ENCODE measurements at places on chromosomes 3 and 15.

DNA sequence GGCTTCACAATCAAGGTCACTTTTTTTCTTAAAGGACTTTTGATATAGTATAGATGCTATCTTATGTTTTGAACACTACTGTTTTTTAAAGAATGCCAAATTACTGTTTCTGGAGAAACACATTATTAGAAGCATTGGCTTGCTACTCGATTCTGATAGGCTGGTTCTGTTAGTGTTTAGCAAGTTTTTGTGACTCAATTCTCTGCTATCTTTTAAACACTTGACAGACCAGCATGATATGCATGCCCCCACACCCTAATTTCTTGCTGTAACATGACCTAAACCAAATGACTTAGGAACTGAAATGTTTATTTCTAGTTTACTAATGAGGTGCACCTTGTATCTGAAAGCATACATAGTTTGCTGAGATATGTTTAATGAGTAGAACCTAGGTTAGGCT is 5.5 kb upstream of the IL20RB start:
- ATAC-seq: no peak

DNA sequence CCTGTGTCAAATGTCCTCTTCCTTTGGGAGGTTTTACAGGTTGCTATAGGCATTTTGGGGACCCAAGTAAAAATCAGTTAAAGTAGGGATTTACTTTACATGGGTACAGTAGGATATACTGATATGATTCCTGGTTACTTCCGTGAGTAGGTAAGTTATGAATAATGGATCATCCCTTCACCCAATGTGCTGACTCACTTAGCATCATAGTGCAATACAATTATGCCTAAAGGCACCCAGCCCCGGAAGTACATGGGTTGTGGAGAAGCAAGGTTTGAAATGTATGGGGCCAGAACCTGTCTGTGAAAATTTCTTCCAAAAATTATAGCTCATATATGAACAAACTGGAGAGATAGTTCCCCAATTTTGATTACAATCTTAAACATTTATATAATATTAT is 64.0 kb downstream of the GLB1 start:
- ATAC-seq: no peak

- no peak for ATAC-seq
Measured at GRCh38 chr3:153617463-153617862, 455.4 kb downstream of the RAP2B start.

DNA sequence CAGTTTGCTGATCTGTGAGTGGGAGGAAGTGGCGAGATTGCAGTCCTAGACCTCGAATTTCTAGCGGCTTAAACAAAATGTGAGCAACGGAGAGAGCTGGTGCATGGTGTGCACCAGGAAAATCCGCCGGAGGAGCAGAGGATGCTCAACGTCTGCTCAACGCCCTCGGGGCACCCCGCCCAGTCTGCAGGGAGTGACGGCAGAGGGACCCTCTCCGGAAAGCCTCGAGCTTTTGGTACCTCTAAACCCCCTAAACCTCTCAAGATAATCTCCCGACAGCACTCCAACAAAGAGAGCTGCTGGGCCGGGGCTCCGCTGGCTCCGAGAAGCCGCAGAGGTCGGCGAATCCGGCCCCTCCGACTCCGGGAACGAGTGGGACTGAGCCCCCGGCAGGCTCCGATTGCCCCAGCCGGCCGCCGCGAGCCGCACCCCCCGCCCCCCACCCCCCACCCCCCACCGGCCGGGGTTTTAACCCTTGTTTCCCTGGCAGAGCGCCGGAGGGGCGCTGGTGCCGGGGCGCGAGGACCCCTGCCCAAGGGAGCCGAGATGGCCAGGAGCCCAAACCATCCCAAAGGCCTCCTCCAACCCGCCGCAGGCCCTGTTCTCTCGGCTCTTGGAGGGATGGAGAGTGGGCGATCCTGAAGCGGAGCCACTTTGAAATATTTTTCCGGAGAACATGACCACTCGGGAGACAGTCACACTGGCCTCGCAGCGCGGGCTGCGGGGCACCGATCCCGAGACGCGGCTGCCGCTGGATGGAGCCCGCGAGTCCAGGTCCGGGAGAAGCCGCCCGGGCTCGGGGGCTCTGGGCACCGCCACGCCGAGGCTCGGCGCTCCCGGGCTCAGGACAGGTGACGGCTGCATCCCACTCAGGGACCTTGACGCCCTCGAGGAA is 1.5 kb downstream of the MEGF11 start:
- peak; percentile 93 for ATAC-seq

GRCh38 chr3:46846624-46847542 is 16.4 kb downstream of the MYL3 start:
- ATAC-seq: no peak

DNA sequence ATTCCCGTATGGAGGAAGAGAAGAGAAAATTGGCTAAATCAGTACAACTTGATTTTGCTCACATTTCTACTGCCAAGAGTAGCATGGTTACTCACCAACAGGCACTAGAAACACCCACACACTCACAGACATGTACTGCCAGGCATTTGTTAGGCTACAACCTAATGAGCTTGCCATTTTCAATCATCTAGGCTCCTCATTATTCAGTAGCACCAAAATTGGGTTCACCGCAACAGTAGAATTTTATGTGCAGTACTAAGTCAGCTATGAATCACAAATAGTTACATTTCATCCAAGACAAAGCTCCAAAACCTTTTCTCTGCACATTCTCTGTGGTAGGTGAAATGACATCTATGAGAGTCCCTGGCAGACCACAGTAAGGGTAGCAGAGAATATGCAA is 15.0 kb upstream of the THUMPD3 start:
- ATAC-seq: peak; percentile 62

DNA sequence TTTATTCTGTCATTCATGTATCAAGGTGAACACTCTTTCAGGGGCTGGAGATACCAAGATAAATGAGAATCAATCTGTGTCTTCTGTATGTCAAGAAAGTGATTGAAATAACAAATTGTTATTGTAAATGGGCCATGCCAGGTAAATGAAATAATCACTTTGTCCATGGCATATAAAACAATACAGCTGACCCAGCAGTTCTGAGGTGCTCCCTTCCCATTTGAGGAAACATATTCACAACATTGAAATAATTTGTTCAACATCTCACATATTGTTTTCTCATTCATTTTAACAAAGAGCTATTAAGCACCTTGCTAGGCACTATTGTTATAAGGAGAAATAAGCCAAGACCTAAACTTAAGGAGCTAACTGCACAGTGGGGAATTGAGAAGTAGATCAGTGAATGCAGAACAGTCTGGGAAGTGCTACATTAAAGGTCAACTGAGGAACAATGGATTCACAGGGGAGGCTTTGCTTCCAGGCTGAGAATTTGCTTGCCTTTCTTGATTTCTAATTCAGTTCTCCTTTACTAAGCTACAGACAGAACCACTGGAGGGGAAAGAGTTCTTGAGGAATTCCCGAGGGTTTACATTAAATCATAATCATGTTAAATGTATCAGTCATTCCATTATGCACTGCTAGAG is 806.3 kb upstream of the ARPP21 start:
- ATAC-seq: no peak

DNA sequence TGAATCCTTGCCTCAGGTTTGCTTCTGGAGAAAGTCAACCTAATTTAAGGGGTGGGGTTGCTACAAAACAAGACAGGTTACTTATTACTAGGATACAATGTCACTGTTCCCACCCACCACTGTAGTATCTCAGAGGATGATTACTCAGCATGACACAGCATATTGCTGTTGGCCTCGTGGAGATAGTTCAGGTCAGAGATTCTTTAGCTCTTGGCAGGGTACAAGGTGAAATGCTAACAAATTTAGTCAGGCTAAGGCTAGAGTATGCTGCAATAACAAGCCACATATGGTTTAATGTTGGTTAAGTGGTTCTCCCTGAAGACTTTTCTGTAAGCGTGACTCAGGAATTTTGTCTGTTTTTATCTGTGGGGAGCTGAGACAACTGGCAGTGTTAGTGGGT is 161.8 kb downstream of the EDEM1 start:
- ATAC-seq: no peak

DNA sequence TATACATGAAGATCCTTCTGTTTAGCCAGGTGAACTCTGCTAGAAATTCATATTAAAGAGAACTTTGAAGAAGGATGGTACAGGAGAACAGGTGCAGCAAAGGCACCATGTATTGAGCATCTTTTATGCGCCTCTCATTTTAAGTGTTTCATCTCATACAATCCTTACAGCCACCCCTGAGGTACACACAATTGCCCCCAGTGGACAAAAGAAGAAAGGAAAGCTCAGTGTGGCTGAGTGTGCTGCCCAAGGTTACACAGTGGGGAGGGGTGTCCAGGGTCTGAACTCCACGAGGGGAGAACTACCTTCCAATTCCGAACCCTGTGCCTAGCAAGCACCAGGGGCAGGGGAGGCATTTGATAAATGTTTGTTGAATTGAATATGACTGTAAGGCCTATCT is 98.6 kb downstream of the MECOM start:
- ATAC-seq: peak; percentile 51

DNA sequence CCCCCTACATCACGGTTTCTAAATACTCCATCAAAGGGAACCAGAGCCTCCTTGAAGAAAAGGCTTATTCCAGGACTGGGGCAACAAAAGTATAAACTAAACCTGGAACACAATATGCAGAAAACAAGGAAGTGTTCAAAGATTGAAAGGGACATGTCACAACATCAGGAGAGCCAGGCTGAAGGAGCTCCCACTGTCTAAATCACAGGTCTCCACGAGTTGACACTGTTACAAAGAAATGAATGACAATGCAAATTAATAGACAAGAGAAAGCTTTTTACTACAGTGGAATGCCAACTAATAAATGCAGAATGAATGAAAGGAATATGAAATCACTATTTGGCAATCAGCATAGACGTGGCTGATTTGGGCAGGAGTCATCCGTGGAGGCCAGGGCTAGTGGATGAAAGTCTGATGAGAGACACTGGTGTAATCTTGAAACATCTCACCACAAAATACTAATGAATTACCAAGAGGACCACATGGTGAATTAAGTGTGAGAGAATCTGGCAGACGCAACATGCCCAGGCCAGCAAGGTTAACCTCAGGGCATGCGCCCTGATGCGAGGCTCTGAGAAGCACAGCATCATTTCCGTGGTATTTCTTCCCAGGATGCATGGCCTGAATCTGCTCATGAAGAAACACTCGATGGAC is 123.8 kb upstream of the TJP1 start:
- ATAC-seq: no peak

DNA sequence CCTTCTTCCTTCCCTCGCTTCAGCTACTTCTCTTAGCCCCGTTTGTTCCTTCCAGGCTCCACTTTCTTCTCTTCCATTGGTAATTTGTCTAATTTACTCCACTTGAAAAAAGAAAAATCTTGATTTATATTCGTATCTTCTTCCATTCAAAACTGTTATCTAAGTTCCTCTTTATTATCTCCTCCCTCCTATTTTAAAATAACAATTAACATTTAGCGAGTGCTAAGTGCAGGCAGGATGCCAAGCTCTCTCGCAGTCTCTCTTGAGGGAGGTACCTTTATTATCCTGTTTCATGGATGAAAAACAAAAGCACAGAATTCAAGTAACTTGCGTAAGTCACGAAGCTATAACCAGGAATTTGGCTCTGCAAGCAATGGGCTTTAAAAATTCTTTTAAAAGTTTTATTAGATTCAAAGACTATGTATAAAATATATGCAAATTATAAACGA is 418.9 kb upstream of the NAALADL2 start:
- ATAC-seq: no peak

- ATAC-seq: peak; percentile 86
Measured at GRCh38 chr15:70833861-70834765, 19.8 kb downstream of the LARP6 start.

- ATAC-seq: peak; percentile 50
Measured at GRCh38 chr3:65177960-65178376, 490.2 kb upstream of the ADAMTS9 start.

DNA sequence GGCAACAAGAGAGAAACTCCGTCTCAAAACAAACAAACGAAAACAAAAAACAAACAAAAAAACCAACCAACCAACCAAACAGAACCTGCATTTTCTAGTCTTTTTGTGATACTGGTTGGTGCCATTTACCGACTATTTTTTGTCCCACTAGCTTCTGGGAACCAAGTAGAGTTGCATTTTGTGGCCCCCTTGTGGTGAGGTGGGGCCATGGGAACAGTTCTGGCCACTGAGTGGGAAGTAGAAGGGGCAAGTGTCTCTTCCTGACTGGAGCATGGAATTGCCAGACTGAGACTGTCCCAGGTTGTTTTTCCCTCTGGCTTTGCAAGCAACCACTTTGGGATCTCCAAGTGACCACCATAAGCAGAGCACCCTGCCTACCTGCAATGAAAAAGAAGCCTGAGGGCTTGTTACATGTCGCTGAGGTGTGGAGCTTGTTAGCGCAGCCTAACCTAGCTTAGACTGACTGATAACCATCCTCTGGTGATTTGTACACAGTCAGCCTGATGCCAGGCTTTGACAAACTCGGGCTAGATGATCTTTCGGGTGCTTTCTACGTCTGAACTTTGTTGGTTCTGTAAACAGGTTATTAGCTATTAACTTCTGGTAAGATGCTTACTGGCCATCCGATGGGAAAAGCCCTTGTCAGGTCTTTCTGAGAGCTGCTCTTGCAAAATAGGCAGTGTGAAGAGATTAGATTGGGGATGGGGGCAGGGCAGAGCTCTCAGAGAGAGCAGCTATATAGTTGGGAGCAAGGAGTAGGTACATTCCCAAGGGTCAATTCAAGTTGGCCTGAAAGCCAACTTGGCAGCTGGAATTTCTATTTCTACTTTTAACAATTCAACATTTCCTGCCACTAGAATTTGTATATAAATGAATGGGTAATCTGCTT is 172.2 kb downstream of the SSR3 start:
- ATAC-seq: peak; percentile 28

- ATAC-seq: peak; percentile 98
Measured at GRCh38 chr3:45760878-45761711, 35.2 kb downstream of the SLC6A20 start.

- ATAC-seq: no peak
Measured at GRCh38 chr3:187888701-187889100, 143.4 kb upstream of the BCL6 start.

GRCh38 chr15:35427091-35427490 is 118.9 kb downstream of the DPH6 start:
- peak; percentile 84 for ATAC-seq

DNA sequence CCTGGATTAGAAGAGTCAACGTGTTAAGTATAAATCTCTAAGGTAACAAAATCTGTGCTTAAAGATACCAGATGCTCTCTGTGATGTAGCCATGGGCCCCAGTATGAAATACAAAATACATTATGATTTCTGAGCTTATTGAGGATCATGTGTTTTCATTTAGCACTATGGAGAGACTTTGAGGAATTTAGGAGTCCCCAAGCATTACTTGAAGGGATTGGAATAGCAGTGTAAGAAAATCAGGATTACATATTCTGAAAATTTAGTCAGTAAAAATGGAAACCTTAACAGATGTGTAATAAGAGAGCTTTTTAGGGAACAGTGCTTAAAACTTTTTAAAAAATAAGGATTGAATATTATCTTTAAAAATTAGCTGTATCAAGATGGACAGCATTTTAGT is 35.5 kb downstream of the ECT2 start:
- ATAC-seq: 0 out of 3 replicates have a peak, but pooled peaks have one; percentile 25

- no peak for ATAC-seq
Measured at GRCh38 chr3:126349611-126350501, 7.4 kb downstream of the KLF15 start.

DNA sequence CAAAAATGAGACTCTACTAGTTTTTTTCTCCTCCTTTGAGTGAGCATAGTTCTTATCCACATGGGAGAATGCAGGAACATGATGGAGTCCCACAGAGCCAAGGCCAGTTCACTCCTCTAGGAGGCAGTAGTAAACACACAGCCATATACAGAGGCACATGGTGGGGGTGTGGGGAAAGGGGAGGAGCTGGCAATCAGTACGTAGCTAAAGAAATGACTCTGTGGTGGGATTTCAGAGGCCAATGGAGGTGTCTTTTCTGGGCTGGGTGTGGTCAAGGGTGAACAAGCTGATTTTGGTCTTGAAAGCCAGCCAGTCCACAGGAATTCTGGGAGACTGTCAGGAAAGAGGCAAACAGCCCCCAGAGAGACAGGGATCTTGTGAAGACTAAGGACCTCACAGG is 6.6 kb upstream of the RAB11A start:
- ATAC-seq: peak; percentile 99

Data from SK-N-SH treated with all-trans-retinoic acid at 6 μM for 48 hours (cell line).